ACHN (cell line): ENCODE measurements at places on chromosomes 16 and 17.

DNA sequence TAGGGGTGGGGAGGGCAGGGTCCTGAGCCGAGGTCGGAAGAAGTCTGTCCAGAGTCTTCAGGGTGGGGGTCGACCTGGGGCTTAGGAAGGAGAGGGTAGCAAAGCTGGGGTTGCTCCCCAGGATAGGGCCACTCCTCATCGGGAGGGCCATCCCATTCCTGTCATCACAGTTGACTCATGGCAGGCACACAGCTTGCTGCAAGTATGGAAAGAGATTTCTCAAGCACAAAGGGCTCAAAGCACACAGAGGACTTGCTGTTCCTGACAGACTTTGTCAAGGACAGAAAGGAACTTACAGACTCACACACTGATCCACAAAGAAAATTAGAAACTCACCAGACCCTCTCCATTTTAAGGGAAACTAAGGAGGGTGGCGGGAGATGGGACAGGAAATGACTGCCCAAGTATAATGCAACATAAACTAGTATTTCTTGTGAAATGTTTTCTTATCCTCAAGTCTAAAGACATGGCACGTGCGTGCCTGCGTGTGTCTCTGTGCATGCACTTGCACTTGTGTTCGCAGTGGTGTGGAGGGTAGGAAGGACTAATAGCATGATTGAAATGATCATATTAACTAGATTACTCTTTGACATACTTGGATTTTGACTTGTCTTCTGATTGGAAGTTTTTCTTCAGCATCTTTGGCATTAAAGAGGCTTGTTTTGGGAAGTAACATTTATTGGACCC lies 2.4 kb downstream of the AOC2 start:
- DNase-seq: no peak

DNA sequence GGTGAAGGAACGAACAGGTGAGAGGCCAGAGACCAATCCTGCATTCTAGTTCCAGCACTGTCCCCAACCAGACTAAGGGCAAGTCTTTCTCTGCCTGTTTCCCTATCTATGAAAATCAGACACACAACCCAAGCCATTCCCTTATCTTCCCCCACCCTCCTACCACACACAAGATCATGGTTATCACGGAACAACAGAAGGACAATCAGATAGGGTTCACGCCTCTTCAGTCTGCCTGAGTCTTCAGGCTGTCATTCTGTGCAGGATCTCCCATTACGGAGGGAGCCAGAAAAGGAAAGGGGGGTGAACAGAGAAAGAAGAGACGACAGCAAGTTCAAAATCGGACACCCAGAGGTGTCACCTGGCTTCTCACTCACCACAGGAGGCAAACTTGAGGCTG lies 11.1 kb downstream of the TLE7 start:
- DNase-seq: no peak

DNA sequence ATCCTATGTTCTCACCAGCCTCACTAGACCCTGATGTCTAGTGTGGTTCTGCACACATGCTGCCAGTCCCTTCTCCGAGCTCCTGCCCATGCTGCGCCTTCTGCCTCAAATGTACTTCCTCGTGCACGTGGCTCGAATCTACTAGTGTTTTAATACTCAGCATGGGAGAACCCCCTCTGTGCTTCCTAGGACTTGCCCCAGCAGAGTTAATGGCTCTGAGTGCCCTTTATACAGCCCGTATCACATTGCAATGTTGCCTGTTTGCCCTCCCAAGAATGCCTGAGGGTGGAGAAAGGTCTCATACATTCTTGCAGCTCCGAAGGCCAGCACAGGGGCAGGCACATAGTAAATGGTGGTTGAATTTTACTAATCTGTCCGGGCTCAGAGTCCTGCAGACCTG lies 190.8 kb upstream of the NLRP1 start:
- no peak for DNase-seq

GRCh38 chr16:27973678-27974077 lies 89.8 kb downstream of the GSG1L start:
- no peak for DNase-seq
